ENCODE measurements at places on chromosomes 3 and 15. TPM values are rescaled to one million over a fixed set of nuclear protein-coding genes. Genes with fewer than 3 reads are reported as not detected.

The PRKCI gene
- total RNA-seq = 37.4 TPM

The THBS1 gene
- total RNA-seq = 5.6 TPM

The EXD1 gene
- not detected for total RNA-seq

The THRB gene
- 0.81 TPM for total RNA-seq

The TMC3 gene
- not detected for total RNA-seq

The CPLX3 gene
- total RNA-seq = 0.25 TPM

The ERICH6 gene
- total RNA-seq = not detected

The RBP2 gene
- not detected for total RNA-seq

The LRRC31 gene
- 0.48 TPM for total RNA-seq

The SCN5A gene
- total RNA-seq = not detected

The NOX5 gene
- not detected for total RNA-seq

The KLHL40 gene
- total RNA-seq = not detected

The DUOX1 gene
- total RNA-seq = 1.5 TPM

The PLSCR5 gene
- total RNA-seq = not detected

The ZNF385D gene
- total RNA-seq = not detected

The ECE2 gene
- not detected for total RNA-seq

The ANKRD63 gene
- not detected for total RNA-seq

The ZIC4 gene
- total RNA-seq = not detected

The AAGAB gene
- total RNA-seq = 43.8 TPM

The CFAP44 gene
- 4.7 TPM for total RNA-seq

The CCDC54 gene
- not detected for total RNA-seq

The NAALADL2 gene
- 4.4 TPM for total RNA-seq

The TMCO5A gene
- total RNA-seq = not detected

The SST gene
- total RNA-seq = not detected

The FAM107A gene
- total RNA-seq = not detected

The PRR23B gene
- total RNA-seq = not detected

The LRRIQ4 gene
- total RNA-seq = not detected

The RPUSD2 gene
- total RNA-seq = 26.7 TPM

The INAFM2 gene
- total RNA-seq = 10.2 TPM
